ENCODE measurements at places on chromosomes 5 and 9.

- no peak for DNase-seq
Measured at GRCh38 chr5:171989276-171989675, 17.2 kb downstream of the FBXW11 start.

- no peak for DNase-seq
Measured at GRCh38 chr9:68728731-68729130, 23.7 kb downstream of the PIP5K1B start.

DNA sequence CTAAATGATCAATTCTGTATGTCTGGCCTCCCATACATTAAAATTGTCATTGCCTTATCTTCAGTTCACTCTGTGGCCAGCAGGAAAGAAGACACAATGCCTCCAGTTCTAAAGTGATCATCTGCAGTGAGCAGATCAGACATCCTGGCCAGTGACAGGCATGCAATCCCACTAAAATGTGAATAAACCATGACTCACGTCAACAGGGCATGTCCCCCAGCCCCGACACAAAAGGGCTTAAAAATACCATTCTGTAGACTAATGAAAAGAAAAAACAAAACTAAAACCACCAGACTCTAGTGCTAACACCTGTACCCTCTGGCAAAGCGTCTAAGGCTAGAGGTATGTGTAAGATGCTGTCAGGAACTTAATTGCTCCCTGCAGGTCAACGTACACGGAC is 38.5 kb downstream of the DDX31 start:
- no peak for DNase-seq

DNA sequence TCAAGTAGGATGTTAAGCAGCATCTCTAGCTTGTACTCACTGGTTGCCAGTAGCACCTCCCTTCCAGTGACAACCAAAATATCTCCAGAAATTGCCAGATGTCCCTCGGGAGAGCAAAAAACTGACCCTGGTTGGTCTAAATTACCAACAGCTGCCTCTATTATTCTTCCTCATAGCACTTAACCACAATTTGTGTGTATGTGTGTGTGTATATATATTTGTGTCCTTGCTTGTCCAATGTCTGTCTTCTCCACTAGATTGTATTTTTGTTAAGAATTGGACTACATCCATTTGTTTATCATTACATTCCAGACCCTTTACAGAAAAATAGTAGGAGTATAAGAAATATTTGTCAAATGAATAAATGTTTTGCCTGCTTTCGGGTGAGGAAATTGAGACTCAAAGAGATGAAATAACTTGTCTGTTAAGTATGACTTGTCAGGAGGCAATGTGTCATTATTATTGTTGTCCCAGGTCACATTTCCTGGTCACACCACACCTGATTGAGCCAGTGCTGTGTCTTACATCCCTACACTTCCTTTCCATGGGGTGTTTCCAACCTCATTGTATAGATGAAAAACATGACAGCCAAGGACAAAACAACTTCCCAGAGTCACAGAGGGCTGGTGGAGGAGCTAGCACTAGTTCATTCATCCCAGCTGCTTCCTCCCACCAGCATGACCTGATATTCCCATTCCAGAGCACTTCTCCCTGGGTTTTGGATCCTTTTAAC is 11.4 kb upstream of the GRPEL2 start:
- DNase-seq: no peak

GRCh38 chr5:28726815-28727214 is 1688.4 kb upstream of the CDH9 start:
- no peak for DNase-seq

DNA sequence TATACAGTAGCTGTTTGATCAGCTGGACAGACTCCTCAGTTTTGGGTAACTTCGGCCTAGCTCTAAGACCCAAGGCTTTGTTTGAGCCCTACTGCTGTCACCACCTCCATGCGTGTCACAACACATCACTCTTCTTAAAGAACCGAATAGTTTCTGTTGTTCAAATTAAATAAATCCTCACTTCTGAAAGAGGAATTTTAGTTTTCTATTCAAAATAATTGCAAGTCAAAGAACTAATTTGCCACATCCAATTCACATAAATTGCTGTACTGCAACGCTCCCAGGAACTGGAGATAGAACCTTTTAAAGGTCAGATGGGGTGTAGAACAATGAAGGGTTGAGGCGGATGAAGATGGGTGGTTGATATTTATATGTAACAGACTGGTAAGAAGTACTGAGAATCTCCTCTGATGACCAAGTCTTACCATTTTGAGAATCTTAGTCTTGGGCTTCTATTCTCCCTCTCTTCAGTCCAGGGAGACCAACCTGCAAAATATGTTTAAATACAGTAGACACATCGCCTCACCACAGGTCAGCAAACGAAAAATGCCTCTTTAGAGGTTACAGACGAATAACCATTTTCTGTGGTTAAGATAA is 1.6 kb downstream of the NREP start:
- no peak for DNase-seq

GRCh38 chr9:36008774-36009300 is 27.9 kb upstream of the RECK start:
- DNase-seq: no peak

DNA sequence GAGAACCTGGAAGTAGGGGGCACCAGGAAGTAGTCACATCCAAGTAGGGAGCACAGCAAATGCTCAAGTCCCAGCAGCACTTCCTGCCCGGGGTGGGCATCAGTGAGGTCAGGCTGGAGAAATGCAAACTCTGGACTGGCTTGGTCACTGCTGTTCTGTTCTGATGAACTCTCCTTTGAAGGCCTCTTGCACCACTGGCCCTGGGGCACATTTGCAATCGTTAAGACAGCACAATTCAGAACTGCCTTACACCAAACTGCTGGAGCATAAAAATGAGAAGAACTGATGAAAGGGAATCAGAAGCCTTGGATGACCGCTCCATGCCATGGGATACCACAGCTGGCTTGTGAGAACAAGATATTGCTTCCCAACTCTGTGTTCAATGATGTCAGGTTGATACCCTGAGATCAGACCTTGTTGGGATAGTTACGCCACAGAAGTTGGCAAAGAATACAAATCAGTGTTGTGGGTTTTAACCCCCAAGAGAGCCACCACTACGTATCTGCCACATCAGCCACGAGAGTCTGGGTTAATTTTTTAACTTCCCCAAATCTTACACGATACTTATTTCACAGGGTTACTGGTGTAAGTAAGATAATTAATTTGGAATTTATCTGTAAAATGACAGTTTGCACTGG is 42.3 kb upstream of the ZSWIM6 start:
- no peak for DNase-seq

GRCh38 chr9:89889865-89890264 is 285.1 kb downstream of the GADD45G start:
- DNase-seq: no peak

DNA sequence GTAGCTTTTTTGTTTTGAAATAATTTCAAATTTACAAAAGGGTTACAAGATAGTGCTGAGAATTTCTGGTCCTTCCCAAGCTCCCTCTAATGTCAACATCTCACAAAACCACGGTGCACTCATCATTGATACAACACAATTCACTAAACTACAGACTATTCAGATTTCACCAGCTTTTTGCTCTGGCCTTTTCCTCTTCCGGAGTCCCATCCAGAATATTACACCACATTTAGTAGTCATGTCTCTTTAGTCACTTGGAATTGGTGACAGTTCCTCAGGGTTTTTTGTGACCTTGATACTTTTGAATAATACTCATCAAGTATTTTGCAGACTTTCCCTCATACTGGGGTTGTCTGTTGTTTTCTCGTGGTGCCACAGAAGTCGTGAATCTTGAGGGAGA is 484.0 kb downstream of the GADD45G start:
- no peak for DNase-seq

DNA sequence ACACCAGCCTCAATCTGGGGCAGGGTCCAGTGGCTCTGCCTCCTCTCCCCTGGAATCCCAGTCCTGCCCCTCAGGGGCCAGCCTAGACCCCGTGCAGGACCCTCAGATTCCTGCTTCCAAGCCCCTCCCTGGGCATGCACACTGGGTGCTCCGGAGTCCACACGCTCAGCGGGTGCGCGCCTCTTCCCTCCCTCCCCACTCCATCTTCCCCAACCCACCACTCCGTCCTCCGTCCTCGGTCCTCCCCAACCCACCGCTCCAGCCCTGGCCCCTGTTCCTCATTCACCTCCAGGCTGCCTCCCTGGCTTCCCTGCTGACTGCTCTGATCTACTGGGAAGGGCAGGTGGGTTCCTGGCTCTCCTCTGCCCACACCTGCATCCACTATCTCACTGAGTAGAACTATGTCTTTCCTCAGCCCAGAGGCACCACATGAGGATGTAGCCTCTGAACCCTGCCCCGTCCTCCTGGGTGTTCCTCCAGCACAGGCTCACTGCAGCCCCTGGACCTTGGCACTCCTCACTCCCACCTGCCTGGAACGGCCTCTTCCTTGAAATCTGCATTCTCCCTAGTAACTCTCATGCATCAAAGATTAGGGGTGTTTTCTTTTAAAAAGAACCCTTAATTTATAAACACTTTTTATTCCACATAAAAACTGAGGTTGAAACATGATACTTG is 92.8 kb downstream of the CAMSAP1 start:
- DNase-seq: no peak

Data from NCI-H187 treated with DMSO at 0.1 percent for 48 hours (cell line).